Activated CD4-positive, alpha-beta memory T cell treated with anti-CD3 and anti-CD28 coated beads, Interleukin-2, amount 10 ng/mL, durations not matched to agents 7 days and 5 days (primary cell): ENCODE measurements at places on chromosomes 12 and 14. TPM values are rescaled to one million over a fixed set of nuclear protein-coding genes. Genes with fewer than 3 reads are reported as not detected.

DNA sequence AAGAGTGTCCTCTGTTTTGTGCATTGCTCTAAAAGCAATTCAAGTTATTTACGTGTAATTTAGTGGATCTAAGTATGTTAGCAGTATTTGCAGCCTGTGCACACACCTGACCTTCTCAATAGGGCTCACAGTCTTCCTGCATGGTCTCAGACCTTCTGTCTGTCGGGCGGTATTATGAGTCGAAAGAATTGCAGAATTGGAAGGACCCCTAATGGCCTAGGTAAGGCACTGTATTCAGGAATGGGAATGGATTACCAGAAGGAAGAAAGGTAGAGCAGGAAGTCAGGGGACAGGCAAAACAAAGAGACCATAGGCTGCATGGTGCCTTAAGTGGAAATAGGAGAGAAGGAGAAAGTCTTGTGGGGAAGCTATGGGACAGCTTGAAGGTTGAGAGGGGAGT, 341.6 kb downstream of the VRK1 start:
- no peak overlapping the region for H3K4me3 ChIP-seq
- H3K27me3 ChIP-seq, result peaks cover 2% of the 10 kb centered on the region
- H3K36me3 ChIP-seq, result peaks cover 8% of the 10 kb centered on the region
- H3K27ac ChIP-seq, result no peak overlapping the region
- H3K4me1 ChIP-seq, result peaks cover 20% of the 10 kb centered on the region
- DNase-seq, result no peak

GRCh38 chr12:105330283-105330930, at the start of gene C12orf75:
Gene C12orf75, plus strand, starts transcription at chr12:105330691. Its CDS starts 201 bp downstream, at chr12:105330892.
- DNase-seq, result peak; percentile 95
- H3K27ac ChIP-seq, result peak within 1 kb of the TSS; percentile 88
- no peaks in the 10 kb centered on the region for H3K27me3 ChIP-seq
- peak within 1 kb of the TSS; percentile 90 for H3K4me3 ChIP-seq
- peaks cover 81% of the 10 kb centered on the region for H3K4me1 ChIP-seq

DNA sequence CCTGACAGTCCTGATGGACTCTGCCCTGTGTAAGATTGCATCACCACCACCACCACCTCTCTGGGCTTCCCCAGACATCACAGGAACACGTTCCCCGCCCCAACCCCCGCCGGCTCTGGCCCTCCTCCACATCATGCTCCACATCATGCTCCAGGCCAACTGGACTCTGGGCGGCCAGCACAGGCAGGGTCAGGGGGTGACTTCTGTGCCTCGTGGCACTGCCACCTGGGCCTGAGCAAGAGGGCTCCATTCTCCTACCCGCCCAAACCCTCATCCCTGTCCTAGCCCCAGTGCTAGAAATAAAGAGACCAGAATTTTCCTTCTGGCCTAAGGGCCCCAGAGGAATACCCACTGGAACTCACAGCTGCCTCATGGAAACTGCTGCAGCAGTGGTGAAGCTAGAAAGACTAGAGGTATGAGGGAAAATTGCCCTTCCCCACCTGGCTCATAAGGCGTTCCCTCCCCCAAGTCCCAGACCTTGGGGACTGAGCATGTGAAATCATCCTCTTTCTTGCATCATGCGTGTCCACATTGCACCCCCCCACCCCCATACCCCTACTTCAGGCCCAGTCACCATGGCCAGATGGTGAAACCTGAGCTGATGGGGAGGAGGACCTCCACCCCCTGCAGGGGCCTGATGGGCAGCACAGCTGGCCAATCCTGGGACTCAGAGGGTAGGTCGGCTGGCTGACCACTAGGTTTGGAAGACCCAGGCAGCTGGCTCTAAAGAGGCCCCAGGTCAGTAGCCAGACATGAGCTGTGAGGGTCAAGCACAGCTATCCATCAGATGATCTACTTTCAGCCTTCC, at the start of gene INHBE:
Gene INHBE, plus strand, starts transcription at position 742 of the 808 bp plus-strand sequence. CDS start 230 bp downstream, outside the sequence.
- H3K27me3 ChIP-seq, result peaks cover 3% of the 10 kb centered on the region
- H3K36me3 ChIP-seq, result no peaks in the 10 kb centered on the region
- H3K4me1 ChIP-seq, result peaks cover 34% of the 10 kb centered on the region
- no peak within 1 kb of the TSS for H3K27ac ChIP-seq
- DNase-seq, result no peak
- peak within 1 kb of the TSS; percentile 52 for H3K4me3 ChIP-seq

GRCh38 chr12:108131657-108132126, 2.6 kb downstream of the WSCD2 start:
- DNase-seq, result no peak
- H3K27me3 ChIP-seq, result peaks cover 58% of the 10 kb centered on the region
- H3K4me3 ChIP-seq, result no peak overlapping the region
- H3K27ac ChIP-seq, result no peak overlapping the region
- no peaks in the 10 kb centered on the region for H3K36me3 ChIP-seq
- H3K4me1 ChIP-seq, result peaks cover 2% of the 10 kb centered on the region

GRCh38 chr12:60021235-60021634, 425.4 kb downstream of the SLC16A7 start:
- H3K27ac ChIP-seq, result no peak overlapping the region
- no peaks in the 10 kb centered on the region for H3K36me3 ChIP-seq
- H3K4me3 ChIP-seq, result no peak overlapping the region

GRCh38 chr12:92739113-92739512, 36.3 kb downstream of the PLEKHG7 start:
- no peaks in the 10 kb centered on the region for H3K36me3 ChIP-seq
- no peak for DNase-seq
- H3K27ac ChIP-seq, result no peak overlapping the region
- no peak overlapping the region for H3K4me3 ChIP-seq
- H3K27me3 ChIP-seq, result peaks cover 12% of the 10 kb centered on the region
- H3K4me1 ChIP-seq, result no peaks in the 10 kb centered on the region

DNA sequence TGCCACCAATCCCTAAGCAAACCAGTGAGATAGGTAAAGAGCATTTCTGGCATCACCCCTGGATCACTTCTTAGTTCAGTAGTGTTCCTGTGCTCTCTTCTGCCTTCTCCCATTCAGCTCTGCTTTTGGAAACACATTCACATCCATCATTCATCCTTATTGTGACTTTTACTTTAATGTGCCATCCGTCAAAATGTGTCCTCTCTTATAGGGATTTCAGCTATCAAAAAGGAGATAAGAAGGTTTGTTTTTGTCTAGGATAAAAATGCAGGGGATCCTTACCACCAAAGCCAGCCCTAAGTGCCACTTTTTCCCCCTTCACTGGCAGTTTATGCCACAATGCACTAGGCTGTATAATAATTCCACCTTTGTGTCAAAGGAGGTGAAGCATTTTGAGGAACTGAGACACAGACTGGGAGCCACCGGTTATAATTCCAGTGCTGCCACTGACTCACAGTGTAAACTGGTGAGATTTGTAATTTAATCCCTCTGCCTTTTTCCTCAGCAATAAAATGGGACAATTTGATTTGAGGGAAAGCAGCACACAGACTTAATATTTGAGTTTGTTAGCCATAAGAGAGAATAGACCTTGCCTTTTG, 158.6 kb downstream of the PAX9 start:
- no peak overlapping the region for H3K4me3 ChIP-seq
- no peaks in the 10 kb centered on the region for H3K27me3 ChIP-seq
- no peak overlapping the region for H3K27ac ChIP-seq

The ATP23 gene
- 18.7 TPM for total RNA-seq
